Myocyte (in vitro differentiated cells): ENCODE measurements at places on chromosomes 2 and 18. TPM values are rescaled to one million over a fixed set of nuclear protein-coding genes. Genes with fewer than 3 reads are reported as not detected.

- DNase-seq, result no peak
Measured at GRCh38 chr2:11709293-11709692, 37.1 kb upstream of the LPIN1 start.

DNA sequence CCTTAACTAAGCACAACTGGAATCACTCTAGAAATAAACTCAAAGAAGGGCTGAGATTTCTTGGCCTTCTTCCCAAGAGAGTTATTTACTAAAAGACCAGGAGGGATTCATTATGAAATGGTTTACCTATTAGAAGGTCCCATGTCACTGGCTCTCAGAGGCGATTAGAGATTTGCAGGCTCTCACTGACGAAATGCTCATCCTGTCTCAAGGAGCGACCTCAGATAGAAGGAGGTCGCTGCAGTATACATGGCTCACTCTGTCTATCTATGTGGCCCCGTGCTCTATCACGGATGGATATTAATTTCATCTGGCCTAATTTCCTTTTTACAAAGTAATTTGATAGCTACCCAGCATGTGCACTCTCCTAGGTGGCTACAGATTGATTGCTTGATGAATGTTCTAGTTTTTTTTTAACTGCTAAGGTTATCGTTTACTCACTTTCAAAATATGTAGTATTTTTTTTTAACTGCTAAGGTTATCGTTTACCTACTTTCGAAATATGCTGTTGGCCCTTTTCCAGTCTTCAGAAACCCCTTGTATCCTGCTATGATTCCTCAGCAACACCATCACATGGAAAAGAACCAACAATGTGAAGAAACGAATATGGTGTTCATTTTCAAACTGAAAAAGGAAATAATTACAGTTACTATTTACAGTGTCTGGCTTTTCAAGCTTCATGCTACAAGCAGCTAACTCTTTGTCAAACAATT is 9.1 kb downstream of the SMIM21 start:
- DNase-seq, result no peak

GRCh38 chr2:62568074-62568473 is 62.1 kb upstream of the TMEM17 start:
- DNase-seq, result no peak

GRCh38 chr18:67705748-67706147 is 189.2 kb upstream of the DSEL start:
- peak; percentile 2 for DNase-seq

- no peak for DNase-seq
Measured at GRCh38 chr2:60925994-60926740, 44.8 kb downstream of the REL start.

ASIC4 gene
- 0.29 and 0.31 TPM in 2 replicates for total RNA-seq

DNA sequence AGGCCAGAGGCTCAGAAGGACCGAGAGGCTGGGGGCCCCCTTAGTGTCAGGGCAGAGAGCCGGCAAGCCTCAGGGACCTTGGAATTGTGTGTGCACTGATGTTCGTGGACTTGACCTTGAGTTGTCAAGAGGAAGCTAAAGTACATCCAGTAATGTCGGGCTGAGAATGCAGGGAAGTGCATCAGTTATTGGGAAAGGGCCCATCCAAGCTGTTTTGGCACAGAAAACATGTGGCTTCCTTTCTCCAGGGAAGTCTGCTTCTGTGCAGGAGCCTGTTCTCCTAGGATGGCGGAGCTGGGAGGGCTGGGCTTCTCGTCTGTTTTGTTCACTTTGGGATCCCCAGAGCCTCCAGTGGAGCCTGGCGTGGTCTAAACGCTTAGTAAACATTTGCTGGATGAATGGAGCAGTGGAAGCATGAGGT is 23.7 kb downstream of the ATOH8 start:
- no peak for DNase-seq

- DNase-seq, result peak; percentile 59
Measured at GRCh38 chr2:86017901-86018896, 87.5 kb downstream of the POLR1A start.

TUBB8B gene
- not detected in 2 replicates for total RNA-seq

DNA sequence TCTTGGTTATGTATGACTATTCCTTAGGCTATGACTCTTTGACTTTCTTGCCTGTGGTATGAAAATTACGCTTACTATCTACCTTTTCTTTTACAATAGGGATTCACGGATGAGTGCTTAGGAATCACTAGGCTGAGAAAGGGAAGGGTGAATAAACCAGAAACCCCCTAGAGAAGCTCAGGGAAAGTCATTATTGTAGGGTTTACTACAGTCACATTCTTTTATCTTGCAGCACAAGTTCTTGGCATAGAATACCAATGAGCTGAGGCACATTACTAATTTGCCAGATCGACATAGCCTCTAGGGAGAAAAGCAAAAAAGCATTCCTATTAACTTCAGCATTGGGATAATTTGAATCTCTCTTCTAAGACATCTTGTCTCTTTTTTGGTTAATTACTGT is 103.3 kb downstream of the ST6GAL2 start:
- DNase-seq, result no peak

PARD6G gene
- total RNA-seq, result 0.94 and 2.3 TPM in 2 replicates

- peak; percentile 94 for DNase-seq
Measured at GRCh38 chr2:200065477-200065876, 110.1 kb downstream of the MAIP1 start.

GRCh38 chr2:238495422-238495821 is 68.7 kb downstream of the ASB1 start:
- no peak for DNase-seq

DNA sequence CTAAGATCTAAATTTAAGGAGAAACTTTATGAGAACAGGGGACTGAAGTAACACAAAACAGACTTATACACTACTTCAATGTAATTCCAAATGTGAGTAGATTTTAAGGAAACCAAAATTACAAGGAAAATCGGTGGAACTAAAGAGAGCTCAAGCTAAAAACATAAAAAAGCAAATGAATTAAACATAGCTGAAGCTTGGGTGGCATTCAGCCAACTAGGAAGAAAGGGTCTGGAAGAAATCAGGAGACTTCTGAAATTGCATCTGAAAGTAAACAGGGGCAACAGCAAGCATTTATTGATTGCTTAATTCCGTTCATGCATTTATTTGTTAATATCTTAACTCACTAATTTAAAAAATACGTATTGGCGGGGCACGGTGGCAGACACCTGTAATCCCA is 727.3 kb upstream of the PKDCC start:
- no peak for DNase-seq

DNA sequence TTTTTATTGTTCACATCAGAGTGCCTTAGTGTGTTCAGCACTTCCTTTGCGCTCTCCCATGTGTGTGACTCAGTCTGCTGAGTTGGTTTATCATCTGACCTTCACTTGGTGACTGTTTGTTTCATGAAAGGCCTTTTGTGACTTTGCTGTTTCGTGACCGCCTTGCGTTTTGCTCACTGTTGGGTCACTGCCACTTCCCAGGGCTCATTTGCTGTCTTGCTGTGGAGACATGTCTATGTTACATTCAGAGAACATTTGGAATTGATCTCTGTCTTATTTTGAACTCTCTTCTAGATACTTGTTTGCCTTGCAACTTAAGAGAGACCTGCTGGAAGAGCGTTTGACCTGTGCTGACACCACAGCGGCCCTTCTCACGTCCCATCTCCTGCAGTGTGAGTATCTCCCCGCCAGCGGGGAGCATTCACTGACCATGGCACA is 54.7 kb downstream of the FARP2 start:
- DNase-seq, result no peak
